Urinary bladder (tissue), 4 donors: ENCODE measurements at places on chromosomes 7 and 10. TPM values are rescaled to one million over a fixed set of nuclear protein-coding genes. Genes with fewer than 3 reads are reported as not detected.

- no peak for DNase-seq
Measured at GRCh38 chr10:5971886-5972285, 5.5 kb downstream of the IL15RA start.

DNA sequence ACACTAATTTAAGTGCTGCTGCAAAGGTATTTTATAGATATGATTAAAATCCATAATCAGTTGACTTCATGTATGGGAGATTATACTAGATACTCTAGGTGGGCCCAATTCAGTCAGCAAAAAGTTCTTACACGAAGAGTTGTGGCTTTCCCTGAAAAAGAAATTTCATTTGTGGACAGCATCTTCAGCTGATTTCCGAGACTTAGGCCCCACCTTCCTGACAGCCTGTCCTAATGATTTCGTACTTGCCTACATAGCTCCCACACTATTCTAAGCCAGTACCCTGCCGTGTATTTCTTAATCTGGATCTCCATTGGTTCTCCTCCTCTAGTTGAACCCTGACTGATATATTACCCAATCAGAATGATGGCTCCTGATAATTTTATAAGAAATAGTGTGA, 297.9 kb downstream of the EXOC4 start:
- DNase-seq, result no peak

DNA sequence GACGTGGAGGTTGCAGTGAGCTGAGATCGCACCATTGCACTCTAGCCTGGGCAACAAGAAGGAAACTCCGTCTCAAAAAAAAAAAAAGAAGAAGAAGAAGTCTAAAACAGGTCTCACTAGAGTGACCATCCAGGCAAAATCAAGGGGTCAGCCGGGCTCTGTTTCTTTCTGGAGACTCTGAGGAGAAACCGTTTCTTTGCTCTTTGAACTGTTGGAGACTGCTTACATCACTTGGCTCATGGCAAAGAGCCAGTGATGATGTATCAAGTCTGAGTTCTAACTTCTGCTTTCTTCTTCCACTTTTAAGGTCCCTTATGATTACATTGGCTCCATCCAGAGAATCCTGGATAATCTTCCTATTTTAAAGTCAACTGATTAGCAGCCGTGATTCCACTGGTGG, 306.8 kb downstream of the WDR11 start:
- DNase-seq, result no peak

DNA sequence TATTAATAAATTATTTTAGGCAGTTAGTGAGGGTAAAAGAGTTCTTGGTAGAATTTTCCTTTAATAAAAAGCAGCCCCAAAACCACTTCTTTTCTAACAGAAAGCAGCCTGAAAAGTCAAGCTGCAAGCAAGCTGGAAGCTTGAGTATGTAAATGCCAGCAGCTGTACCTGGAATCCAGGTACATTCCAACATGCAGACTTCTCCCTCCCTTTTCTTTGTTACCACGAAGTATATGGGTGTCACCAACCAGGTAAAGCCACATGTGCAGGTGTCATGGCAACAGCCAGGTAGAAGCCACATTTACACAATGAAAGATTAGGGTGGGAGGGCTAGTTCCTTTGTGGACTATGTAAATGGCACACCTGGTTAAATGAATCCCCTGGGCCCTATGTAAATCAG, 114.6 kb downstream of the EPC1 start:
- no peak for DNase-seq

- DNase-seq, result no peak
Measured at GRCh38 chr10:98832196-98832595, 385.5 kb upstream of the HPS1 start.

GRCh38 chr10:17216901-17217395, 11.1 kb upstream of the VIM start:
- DNase-seq, result no peak

DNA sequence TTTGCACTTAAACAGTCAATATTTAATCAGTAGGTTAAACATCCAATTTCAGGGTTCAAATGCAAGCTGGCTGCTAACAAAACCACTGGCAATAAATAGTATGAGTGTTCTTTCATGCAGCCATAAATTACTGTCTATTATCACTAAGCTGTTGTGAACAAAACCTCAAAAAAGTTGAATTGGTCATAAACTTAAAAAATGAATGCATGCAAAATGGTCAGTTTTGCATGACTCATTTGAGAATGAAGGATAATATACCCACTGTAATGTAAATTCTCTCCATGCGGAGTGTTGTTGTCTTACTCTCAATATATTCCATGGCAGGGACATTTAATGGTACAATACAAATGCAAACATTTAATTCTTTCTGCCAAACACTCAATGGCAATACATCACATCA, 226.4 kb downstream of the MAGI2 start:
- no peak for DNase-seq

- no peak for DNase-seq
Measured at GRCh38 chr10:108249940-108250339, 1085.4 kb upstream of the SORCS1 start.

- DNase-seq, result no peak
Measured at GRCh38 chr10:80442879-80443278, 11.2 kb upstream of the TSPAN14 start.

DNA sequence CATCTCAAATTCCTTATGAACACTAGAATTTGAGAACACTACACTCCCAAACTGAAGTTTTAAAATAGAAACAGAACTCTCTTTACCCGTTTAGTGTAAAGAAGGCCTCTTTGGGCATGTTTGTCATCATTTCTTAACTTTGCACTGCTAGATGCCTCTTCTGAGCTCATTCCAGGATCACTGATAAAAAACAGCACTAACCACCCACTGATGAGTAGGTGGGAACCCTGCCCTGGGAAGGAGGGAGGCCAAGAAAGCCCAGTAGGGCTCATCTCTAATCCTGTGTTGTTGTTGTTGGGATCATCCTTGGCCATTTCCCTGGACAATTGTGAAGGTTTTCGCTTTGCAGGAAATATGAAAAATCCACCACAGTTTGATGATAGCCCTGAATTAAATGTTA, 68.2 kb downstream of the CUBN start:
- DNase-seq, result no peak

DNA sequence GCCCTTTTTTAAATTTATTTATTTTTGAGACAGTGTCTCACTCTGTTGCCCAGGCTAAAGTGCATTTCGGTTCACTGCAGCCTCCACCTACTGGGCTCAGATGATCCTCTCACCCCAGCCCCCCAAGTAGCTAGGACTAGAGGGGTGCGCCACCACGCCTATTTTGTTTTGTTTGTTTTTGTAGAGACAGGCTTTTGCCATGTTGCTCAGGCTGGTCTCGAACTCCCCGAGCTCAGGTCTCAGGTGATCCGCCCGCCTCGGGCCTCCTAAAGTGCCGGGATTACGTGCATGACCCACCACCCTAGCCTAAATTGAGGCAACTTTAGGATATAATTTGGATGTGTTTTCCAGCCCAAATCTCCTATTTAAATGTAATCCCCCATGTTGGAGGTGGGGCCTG, 805 bp downstream of the ZNF736 start:
- DNase-seq, result no peak

GRCh38 chr7:108190891-108191290, 60.7 kb upstream of the LAMB4 start:
- DNase-seq, result no peak

The EBLN1 gene
- polyA plus RNA-seq, result not detected

The DLX5 gene
- polyA plus RNA-seq, result 0.20 TPM

The RSPH10B2 gene
- polyA plus RNA-seq, result not detected

The CTAGE4 gene
- 0.27 TPM for polyA plus RNA-seq

The ZNF467 gene
- 9.5 TPM for polyA plus RNA-seq

The C10orf88 gene
- polyA plus RNA-seq, result 6.0 TPM

The TLX1 gene
- not detected for polyA plus RNA-seq

The FOXI2 gene
- 0.58 TPM for polyA plus RNA-seq

The MARCHF5 gene
- polyA plus RNA-seq, result 20.9 TPM
